Posterior cingulate gyrus (tissue), 11 donors: ENCODE measurements at places on chromosomes 3 and 15.

GRCh38 chr3:197368330-197368729 lies 69.9 kb upstream of the DLG1 start:
- no peak for DNase-seq

- DNase-seq = no peak
These were observed 176.7 kb upstream of the GOLIM4 start for GRCh38 chr3:168272343-168272985.

GRCh38 chr15:85316244-85316934 lies 64.0 kb upstream of the AKAP13 start:
- no peak for DNase-seq

- DNase-seq = peak; percentile 81
These were observed 722 bp upstream of the ZXDC start for GRCh38 chr3:126476166-126477060.

GRCh38 chr3:126275620-126275904 lies 81.6 kb downstream of the KLF15 start:
- DNase-seq = no peak

- no peak for DNase-seq
These were observed 40.9 kb downstream of the KY start for GRCh38 chr3:134609821-134610431.

GRCh38 chr15:92810418-92811138 lies 89.5 kb upstream of the CHD2 start:
- DNase-seq = no peak

GRCh38 chr3:24886501-24886900 lies 391.9 kb upstream of the THRB start:
- no peak for DNase-seq

DNA sequence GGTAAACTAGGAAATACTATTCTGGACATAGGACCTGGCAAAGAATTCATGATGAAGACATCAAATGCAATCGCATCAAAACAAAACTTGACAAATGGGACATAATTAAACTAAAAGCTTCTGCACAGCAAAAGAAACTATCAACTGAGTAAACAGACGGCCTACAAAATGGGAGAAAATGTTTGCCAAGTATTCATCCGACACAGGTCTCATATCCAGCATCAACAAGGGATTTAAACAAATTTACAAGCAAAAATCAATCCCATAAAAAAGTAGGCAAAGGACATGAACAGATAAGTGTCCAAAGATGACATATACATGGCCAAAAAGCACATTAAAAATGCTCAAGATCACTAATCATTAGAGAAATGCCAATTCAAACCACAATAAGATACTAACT lies 1088.9 kb downstream of the NAALADL2 start:
- no peak for DNase-seq

GRCh38 chr15:62469478-62469873 lies 304.4 kb upstream of the C2CD4B start:
- DNase-seq = no peak

DNA sequence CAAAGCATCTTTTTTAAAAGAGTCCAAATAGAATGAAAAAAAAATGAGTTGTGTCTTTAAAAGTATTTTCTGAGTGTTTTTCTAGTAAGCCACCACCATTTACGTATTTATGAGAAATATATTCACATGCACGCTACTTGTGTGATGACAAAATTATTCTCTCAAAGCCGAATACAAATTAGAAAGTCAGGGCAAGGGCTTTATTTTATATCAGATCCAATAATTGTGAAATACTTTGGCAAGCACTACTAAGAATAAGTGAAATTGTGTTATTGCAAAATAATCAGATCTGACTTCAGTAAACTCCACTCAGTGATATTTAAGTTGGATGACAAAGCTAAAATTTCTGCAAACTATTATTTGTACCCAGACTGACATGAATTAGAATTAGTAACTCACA lies 589.3 kb upstream of the KCNMB2 start:
- DNase-seq = no peak

DNA sequence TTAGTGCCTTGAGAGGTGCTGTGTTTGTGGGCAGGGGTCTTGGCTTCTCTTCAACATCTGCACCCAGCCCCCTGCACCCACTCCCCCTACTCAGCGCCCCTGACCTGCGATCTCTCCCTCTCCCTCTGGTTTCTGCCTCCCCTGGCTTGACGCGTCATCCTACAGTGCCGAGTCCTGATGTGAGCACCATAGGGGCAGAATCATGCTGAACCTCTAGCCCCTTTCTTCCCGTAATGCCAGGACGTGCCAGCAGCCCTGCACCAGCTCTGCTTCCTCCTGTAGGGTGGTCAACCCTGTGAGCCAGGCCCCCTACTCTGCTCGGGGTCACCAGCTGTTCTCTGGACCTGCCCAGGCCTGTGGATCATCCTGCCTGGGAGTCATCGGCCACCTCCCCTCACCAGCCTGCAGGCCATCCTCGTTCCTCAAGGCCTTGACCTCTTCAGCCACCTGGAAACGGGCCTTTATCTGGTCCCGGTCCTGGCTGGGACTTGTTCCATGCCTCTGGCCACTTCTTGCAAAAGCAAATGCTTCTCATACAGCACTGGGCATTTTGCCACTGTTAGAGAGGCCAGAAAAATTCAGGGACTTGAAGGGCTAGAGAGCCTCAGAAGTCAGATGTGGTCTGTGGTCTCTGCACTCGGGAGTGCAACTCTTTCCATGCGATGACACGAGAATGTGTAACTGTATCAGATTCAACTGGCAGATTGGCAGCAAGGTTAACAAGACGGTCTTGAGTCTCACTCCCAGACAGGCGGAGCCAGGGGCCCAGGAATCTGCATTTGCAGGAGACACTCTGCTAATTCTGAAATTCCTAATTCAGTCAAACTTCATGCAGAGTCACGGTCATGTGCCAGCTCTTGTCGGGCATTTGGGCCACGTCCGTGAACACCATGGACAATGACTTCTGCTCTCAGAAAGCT lies 16.7 kb upstream of the KLF15 start:
- DNase-seq = peak; percentile 72

- no peak for DNase-seq
These were observed 72.5 kb upstream of the ARHGEF3 start for GRCh38 chr3:56874269-56874668.

DNA sequence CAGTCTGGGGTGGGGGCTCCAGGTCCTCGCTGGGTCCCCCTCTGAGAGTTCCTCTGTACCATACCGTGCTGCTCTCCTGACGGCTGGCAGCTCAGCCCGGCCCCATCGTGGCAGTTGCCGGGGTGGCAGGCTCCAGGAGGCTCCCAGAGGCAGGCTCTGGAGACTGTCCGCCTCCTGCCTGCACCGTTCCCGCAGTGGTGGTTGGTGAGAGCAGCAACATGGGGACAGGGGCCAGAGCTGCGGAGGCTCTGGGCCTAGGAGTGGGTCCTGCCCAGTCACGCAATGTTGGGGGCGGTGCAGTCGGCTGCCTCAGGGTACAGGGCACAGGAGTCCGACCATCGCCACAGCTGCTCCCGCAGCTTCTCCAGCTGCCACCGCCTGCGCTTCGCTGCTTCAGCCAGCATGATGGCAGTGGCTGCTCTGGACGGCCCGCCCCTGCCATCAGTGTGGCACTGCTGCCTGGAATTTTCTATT lies 492.7 kb downstream of the AGBL1 start:
- DNase-seq = no peak

- peak; percentile 64 for DNase-seq
These were observed 29.3 kb downstream of the MTMR10 start for GRCh38 chr15:30962079-30962478.

DNA sequence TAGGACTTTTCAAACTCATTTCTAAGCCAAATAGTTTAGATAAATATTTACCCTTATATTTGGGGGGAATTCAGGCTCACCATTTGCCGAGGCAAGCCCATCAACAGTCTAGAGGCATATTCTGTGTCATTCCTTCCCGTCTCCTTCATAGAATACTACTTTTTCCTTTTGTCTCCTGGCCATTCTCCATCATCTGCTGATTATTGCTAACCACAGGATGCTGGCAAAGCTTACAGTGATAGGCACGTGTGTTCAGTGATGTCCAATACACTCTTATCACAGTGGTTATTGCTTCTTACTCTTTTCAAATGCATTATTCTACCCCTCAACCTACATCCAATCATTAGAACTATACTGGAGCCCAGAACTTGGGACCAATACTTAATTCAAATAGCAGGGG lies 130.6 kb upstream of the ZBED2 start:
- DNase-seq = no peak

GRCh38 chr3:40332684-40333083 lies 23.2 kb downstream of the EIF1B start:
- no peak for DNase-seq

DNA sequence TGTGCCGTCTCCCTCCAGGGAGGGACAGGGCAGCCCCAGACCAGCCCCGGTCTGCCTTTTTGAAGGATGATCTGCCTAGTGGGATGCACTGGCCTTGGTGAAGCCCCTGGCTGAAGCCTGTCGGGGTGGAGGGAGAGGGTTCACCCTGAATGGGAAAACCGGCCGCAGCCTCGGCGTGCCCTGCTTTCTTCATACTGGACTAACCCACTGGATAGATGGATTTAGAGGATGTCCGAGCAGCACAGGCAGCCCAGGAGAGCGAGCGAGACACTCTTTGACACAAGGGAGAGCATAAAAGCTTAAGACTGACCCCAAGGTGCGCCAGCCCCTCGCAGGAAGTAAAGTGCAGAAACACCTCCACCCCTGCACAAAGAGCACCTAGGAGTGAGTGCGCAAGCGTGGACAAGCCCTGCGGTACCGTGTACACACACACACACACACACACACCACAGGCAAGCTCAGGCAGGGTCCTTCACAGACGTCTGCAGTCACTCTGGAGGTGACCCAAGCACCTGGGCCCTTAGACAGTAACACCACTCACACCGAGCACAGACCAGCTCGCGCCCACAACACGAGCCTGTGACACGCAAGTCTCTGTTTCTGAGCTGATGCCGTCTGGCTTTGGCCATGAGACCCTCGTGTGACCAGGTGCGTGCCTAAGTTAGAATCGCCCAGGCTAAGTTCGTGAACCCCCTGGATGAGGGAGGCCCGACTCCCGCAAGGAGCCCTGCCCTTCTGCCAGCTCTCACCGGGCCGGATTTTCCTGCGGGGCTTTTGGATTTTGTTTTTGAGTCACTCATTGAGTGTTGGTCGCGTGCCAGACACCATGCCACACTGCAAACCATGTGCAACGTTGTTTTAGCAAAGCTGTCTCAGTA lies 11.3 kb downstream of the SEMA4B start:
- no peak for DNase-seq

GRCh38 chr3:5186089-5186857 lies 1.2 kb upstream of the EDEM1 start:
- no peak for DNase-seq

- no peak for DNase-seq
These were observed 9.0 kb downstream of the COL6A5 start for GRCh38 chr3:130354430-130354829.

DNA sequence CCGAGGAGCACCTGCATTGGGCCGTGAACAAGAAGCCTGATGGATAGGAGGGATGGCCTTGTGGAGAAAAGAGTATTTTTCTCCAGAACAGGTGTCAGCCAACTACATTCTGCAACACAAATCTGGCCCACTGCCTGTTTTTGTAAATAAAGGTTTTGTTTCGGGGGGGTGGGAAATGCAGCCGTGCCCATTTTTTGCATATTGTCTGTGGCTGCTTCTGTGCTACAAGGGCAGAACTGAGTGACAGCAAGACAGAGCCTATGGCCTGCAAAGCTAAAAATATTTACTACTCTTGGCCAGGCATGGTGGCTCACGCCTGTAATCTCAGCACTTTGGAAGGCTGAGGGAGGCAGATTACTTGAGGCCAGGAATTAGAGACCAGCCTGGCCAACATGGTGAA lies 95.9 kb upstream of the AKAP13 start:
- DNase-seq = no peak

DNA sequence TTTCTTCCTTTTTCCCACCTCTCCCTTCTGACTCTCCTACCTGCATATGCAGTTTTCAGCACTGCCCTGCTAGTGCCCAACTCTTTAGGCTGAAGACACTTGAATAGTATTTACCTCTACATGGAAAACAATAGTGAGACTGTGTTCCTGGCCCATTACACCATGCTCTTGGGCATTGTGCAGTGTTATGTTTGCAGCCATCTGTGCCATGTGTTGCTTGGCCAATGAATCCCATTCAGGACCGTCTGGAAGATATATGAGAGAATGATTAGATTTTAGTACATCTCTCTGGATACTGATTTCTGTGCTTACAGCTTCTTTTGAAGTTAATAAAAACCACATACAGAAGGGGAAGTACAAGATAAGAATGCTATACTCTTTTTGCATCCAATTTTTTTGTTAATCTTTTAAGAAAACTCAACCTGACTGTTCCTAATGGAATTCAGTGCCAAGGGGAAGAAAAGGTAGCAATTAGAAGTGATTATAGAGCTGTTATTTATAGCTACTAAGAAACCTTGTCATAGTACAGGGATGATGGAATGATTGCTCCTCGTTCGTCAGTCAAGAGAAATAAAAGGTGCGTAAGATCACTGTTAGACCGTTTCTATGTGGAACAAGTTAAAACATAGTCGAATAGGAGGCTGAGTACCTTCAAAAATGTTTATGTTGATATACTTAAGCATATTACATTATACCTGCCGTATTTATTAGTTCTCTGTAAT lies 58.9 kb downstream of the TMEM41A start:
- DNase-seq = no peak

DNA sequence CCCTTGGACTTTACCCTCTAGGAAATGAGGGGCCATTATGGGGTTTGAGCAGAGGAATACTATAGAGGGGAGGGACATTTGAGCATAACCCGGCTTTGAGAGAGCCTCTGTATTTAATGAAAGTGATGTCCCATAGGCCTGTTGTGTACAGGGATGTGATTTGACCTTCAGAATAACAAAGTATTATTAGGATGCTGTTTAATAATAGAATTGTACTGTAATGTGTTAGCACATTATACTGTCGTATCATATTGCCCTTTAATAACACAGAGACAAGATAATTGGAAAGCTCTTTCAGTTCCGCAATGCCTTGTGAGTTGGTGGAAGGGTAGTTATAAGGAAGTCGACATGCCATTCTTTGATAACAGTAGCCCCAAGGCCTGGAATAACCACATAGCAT lies 328.3 kb downstream of the RYR3 start:
- no peak for DNase-seq

GRCh38 chr3:101722394-101723173 lies 1.8 kb upstream of the CEP97 start:
- no peak for DNase-seq

- no peak for DNase-seq
These were observed 392.1 kb downstream of the TUSC7 start for GRCh38 chr3:117101697-117102096.
